ENCODE measurements at places on chromosomes 7 and 10. TPM values are rescaled to one million over a fixed set of nuclear protein-coding genes. Genes with fewer than 3 reads are reported as not detected.

DNA sequence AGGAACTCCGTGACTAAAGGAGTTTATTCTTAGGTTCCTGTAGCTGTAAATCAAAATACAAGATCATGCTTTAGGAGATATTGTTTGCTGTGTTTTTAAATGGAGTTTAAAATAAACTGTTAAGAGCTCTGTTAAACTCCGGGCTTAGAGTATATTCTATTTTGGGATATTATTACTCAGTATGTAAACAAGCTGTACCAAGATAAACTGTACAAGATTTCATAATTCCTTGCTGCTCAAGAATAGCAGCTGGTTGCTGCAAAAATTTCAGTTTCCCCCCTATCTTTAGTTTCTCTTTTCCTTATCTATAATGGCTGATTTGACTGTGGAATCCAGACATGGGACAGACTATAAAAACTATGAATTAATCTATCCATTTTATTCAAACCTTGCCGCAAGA lies 215.7 kb downstream of the HTR7 start:
- no peak overlapping the region for H3K4me3 ChIP-seq
- peaks cover 8% of the 10 kb centered on the region for H3K4me1 ChIP-seq
- no peak for DNase-seq
- no peaks in the 10 kb centered on the region for H3K27me3 ChIP-seq

GRCh38 chr10:31490858-31491504 lies 172.0 kb downstream of the ZEB1 start:
- DNase-seq: peak; percentile 40
- no peaks in the 10 kb centered on the region for H3K4me1 ChIP-seq
- no peak overlapping the region for H3K4me3 ChIP-seq
- no peaks in the 10 kb centered on the region for H3K36me3 ChIP-seq
- H3K27ac ChIP-seq: no peak overlapping the region
- H3K27me3 ChIP-seq: no peaks in the 10 kb centered on the region

DNA sequence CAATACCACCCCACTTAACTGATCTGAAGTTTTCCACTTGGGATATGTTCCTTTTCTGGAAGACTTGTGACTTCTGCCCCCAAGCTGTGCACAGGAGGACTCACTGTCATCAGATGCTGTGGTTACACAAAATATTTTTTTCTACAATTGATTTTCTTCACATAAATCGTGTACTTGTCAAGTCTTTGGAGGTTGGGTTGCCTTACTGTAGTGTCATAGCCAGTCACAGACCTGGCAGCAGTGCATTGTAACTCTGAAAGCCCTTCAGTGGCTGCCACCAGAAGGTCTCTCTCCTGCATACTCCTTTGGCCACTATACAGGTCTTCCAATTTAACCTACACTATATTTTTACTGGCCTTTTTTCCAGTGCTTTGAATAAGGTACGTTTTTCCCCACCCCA lies 73.2 kb downstream of the SDK1 start:
- peaks cover 8% of the 10 kb centered on the region for H3K4me1 ChIP-seq
- H3K4me3 ChIP-seq: no peak overlapping the region
- H3K27me3 ChIP-seq: no peaks in the 10 kb centered on the region
- DNase-seq: no peak

DNA sequence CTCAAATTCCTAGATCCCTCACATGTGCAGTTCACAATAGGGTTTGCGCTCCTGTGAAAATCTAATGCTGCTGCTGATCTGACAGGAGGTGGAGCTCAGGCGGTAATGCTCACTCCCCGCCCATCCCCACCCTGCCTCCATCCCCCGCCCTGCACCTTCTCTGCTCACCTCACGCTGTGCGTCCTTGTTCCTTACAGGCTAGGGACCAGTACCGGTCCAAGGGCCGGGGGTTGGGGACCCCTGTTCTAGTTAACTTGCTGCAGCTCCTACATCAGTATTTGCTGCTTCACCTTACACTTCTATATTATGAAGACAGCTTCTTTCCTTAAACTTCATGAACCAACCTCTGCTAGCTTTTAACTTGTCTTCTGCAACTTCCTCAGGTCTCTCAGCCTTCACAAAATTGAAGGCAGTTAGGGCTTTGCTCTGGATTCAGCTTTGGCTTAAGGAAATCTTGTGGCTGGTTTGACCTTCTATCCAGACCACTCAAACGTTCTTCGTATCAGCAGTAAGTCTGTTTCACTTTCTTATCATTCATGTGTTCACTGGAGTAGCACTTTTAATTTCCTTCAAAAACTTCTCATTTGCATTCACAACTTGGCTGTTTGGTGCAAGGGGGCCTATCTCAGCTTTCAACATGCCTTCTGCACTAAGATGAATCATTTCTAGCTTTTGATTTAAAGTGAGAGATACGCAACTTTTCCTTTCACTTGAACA lies 1.7 kb upstream of the TNKS2 start:
- peak; percentile 54 for DNase-seq
- no peaks in the 10 kb centered on the region for H3K36me3 ChIP-seq
- H3K27ac ChIP-seq: peak overlapping the region; percentile 95
- no peaks in the 10 kb centered on the region for H3K27me3 ChIP-seq
- H3K4me1 ChIP-seq: peaks cover 21% of the 10 kb centered on the region

The BMPER gene
- 6.3 TPM for total RNA-seq

DNA sequence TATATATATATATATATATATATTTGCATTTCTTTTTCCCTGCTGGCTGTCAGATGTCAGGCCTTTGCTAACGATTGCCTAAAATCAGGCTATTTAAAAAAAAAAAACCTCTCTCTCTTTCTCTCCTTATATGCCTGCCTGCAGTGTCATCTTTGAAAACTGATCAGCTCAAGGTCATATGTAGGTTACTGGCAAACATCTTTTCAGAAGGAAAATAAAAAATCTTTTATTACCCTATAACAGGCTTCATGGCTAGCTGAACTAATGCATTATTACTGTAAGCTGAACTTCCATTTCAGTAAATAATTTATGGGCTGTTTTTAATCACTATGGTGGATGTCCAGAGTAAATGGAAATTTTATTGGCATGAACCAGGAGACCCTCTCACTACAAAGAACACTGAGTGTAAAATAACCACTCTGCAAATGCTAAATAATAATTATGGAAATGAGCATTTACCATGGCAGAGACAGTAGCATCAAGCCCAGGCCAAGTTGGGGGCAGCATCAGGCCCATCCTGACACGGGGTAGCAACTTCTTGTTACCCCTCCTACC lies 29.3 kb downstream of the HSPA12A start:
- no peak overlapping the region for H3K4me3 ChIP-seq
- H3K36me3 ChIP-seq: no peaks in the 10 kb centered on the region
- no peak overlapping the region for H3K27ac ChIP-seq
- DNase-seq: no peak

DNA sequence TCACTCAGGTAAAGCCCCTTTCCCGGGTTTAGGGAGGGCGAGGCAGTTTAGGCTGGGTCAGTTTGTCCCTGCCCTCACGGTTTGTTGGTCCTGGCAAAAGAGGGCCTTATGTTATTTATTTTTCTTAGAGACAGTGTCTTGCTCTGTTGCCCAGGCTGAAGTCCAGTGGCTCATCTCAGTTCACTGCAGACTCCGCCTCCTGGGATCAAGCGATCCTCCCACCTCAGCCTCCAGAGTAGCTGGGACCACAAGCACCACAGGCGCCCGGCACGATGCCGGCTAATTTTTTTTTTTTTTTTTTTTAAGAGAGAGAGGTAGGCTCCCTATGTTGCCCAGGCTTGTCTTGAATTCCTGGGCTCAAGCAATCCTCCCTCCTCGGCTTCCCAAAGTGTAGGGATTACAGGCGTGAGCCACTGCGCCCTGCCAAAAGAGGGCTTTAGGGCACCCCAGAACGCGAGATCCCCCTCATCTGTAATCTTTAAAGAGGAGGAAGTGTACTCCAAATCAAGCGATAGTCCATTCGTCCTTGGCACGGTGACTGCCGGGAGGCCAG lies 626 bp upstream of the BMS1 start:
- no peaks in the 10 kb centered on the region for H3K27me3 ChIP-seq
- H3K36me3 ChIP-seq: no peaks in the 10 kb centered on the region
- H3K27ac ChIP-seq: peak overlapping the region; percentile 97
- peak; percentile 17 for DNase-seq
- no peaks in the 10 kb centered on the region for H3K4me1 ChIP-seq

DNA sequence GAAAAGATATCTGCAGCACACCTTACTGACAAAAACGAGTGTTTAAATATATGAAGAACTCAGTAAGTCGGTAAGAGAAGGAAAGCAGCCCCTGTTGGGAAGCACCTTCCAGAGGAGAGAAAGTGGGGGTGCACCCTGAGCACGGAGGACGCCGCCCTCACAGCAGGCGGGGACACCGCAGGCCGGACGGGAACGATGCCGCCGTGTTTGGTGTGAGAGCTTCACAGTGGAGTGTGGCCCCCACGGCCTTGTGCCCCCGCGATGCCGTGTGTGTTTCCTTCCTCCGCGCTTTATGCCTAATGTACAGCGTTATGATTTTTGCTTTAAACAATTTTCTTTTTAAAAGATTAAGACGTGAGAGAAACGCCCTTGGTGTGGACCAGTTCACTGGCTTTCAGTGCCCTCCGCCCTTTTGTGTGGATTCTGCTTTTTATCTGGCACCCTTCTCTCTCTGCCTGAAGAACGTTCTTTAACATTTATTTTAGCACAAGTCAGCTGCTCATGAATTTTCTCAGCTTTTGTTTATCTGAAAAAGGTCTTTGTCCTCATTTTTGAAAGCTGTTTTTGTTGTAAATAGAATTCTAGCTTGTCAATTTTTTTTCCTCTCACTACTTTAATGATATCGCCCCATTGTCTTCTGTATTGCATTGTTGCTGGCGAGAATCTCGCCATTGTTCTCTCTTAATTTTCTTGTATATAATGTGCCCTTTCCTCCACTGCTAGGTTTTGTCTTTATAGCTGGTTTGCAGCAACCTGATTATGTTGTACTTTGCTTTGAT lies 110.7 kb downstream of the INPP5A start:
- peak overlapping the region; percentile 34 for H3K27ac ChIP-seq
- H3K27me3 ChIP-seq: no peaks in the 10 kb centered on the region

GRCh38 chr7:141053626-141054025 lies 20.2 kb upstream of the TMEM178B start:
- H3K36me3 ChIP-seq: no peaks in the 10 kb centered on the region
- no peak overlapping the region for H3K4me3 ChIP-seq
- H3K4me1 ChIP-seq: no peaks in the 10 kb centered on the region
- H3K27ac ChIP-seq: no peak overlapping the region
- DNase-seq: no peak

The SNCG gene
- total RNA-seq: 12.1 TPM

The VSTM2A gene
- not detected for total RNA-seq

DNA sequence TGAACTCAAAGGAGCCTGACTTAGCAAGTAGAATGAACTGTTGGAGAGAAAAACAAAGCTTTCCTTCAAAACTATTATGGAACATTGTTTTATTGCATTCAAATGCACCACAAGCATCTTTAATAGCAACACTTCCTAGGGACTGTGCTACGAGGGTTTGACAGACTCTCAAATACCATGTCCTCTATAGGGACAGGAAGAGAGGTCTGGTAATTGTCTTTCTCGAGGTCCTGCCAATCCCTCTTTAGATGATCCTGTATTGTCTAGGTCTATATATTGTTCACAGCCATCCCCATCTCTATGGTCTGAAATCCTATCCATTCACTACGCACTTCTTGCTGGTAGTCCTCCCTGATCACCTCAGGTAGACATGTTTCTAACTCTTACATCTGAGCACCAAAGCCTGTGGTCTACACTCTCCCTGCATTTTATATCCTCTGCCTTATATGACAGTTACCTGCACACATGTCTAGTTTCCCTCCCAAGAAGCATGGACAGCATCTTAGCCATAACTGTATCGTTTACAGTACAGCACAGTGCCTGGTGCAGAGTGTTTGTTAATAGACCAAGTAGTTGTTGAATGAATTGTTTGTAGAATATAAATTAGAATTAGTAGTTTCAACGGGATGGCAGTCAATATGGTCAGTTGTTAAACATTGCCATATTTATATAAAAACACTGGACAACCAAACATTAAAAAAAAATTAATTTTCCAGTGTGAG lies 21.7 kb upstream of the LRRC17 start:
- peak overlapping the region; percentile 45 for H3K27ac ChIP-seq
- H3K4me1 ChIP-seq: peaks cover 13% of the 10 kb centered on the region
- H3K4me3 ChIP-seq: no peak overlapping the region
- no peaks in the 10 kb centered on the region for H3K27me3 ChIP-seq

The SPDYE6 gene
- total RNA-seq: not detected

GRCh38 chr7:143376396-143376795 lies 4.7 kb upstream of the ZYX start:
- no peaks in the 10 kb centered on the region for H3K36me3 ChIP-seq
- no peak overlapping the region for H3K27ac ChIP-seq
- peaks cover 15% of the 10 kb centered on the region for H3K4me1 ChIP-seq

DNA sequence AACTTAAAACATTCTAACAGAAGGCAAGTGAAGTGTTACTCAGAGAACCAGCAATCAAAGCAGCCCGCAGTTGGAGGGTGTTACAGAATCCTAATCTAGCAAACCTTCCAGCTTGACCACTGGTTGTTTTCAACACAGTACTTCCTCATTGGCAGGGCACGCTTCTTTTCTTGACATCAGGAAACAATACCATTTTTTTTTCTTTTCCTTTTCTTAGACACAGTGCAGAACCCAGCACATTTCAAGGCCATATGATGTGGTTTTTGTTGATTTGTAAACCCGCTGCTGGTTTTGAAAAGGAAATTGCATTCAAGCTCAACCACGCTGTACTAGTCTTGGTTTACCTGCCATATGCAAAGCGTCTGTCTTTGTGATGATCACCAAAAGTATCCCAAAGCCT lies 33.4 kb downstream of the RHOBTB1 start:
- no peaks in the 10 kb centered on the region for H3K4me1 ChIP-seq
- H3K4me3 ChIP-seq: no peak overlapping the region
- no peak overlapping the region for H3K27ac ChIP-seq
- H3K36me3 ChIP-seq: no peaks in the 10 kb centered on the region
- H3K27me3 ChIP-seq: no peaks in the 10 kb centered on the region

DNA sequence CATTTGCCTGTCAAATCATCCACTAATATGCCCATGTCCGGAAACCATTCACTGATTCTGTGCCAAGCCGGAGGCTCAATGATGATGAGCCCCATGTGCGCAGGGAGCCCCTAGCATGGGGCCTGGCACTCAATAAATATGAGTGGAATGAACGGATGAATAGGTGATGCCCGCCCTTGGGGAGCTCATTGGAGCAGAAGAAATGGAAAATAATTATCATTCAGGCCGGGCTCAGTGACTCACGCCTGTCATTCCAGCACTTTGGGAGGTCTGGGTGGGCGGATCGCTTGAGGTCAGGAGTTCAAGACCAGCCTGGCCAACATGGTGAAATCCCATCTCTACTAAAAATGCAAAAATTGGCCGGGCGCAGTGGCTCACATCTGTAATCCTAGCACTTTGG lies 11.0 kb downstream of the RHBDD2 start:
- DNase-seq: no peak
- no peaks in the 10 kb centered on the region for H3K36me3 ChIP-seq
- H3K27me3 ChIP-seq: no peaks in the 10 kb centered on the region
- H3K4me3 ChIP-seq: no peak overlapping the region
- H3K27ac ChIP-seq: no peak overlapping the region
